ENCODE measurements at places on chromosomes 16 and 17.

DNA sequence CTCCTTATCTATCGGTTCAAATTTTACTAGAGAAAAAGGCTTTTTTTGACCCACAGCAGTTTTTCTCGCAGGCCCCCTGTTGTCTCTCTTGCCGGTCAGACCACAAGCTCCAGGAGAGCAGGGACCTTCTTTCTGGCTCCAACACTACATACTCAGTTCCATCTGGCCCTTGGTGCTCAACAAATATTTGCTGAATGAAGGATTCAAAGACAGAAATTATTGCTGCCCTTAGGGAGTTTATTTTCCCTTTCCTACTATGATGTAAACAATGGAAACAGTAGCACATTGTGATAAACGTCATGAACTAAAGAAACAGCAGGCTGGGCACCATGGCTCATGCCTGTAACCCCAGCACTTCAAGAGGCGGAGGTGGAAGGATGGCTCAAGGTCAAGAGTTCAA, 59.0 kb upstream of the ATP2A3 start:
- no peak for DNase-seq

DNA sequence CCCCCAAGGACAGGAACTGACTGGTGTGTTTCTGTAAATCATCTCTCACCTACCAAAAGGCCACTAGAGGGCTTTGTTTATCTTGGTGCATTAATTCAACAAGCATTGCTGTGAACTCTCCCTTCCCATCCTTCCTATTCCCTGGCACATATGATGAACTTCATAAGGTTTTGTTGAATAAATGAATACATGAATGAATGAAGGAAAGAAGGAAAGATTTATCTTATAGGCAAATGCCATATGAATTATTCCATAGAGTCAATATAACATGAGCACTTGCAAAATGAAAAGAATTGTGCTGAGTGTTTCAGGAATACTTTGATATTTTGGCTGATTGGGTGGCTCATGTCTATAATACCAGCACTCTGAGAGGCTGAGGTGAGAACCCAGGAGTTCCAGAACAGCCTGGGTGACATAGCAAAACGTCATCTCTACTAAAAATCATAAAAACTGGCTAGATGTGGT, 4.3 kb downstream of the SPDYE4 start:
- DNase-seq = no peak

DNA sequence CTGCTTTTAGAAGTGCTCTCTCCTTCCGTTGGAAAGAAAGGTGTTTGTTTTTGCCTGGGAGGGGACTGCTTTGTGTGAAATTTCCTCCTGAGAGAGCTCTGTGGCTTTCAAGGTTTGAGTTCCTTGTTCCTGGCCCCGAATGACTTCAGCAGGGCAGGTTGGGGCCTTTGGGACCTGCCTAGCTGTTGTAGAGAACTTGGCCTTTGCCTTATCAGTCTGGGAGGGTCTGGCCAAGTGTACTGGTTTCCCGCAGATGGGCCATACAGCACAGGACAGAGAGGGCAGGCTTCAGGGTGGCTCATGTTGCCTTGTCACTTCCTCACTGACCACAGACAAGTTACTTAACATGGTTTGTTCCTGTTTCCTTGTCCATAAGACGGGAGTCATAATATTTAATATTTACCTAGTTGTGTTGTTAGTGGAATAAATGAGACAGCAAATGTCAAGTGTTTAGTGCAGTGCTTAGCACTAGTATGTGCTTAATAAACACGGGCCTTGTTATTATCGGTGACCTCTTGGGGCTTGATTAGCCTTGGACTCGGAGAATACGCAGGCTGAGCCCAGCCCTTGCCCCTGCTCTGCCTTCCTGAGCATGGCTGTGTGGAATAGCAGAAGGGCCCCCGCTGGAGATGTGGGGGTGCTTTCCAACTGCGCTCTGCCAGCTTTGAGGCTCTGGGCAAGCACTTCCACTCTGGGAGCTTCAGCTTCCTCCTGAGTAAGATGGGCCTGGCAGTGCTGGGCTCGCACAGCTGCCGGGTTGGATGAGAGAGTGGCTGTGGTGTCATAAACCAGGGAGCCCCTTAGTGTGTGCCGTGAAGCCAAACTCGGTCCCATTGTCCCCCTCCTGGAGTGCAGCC, 6.6 kb downstream of the PRSS8 start:
- no peak for DNase-seq

DNA sequence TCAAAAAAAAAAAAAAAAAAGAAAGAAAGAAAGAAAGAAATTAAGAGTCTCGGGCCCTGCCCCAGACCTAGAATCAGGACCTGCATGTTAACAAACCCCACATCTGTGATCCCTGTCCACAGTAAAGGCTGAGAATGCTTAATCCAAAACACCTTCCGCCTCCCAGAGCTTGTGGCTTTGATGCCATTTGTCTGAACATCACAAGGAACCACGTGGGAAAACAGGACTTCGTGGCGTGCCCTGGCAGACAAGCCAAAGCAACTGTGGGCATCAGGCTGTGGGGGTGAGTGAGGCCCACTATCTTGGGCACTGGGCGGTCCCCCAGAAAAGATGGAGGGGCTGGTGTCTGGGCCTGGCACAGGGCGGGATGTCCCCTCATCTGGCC, 173.4 kb upstream of the CIBAR2 start:
- no peak for DNase-seq

DNA sequence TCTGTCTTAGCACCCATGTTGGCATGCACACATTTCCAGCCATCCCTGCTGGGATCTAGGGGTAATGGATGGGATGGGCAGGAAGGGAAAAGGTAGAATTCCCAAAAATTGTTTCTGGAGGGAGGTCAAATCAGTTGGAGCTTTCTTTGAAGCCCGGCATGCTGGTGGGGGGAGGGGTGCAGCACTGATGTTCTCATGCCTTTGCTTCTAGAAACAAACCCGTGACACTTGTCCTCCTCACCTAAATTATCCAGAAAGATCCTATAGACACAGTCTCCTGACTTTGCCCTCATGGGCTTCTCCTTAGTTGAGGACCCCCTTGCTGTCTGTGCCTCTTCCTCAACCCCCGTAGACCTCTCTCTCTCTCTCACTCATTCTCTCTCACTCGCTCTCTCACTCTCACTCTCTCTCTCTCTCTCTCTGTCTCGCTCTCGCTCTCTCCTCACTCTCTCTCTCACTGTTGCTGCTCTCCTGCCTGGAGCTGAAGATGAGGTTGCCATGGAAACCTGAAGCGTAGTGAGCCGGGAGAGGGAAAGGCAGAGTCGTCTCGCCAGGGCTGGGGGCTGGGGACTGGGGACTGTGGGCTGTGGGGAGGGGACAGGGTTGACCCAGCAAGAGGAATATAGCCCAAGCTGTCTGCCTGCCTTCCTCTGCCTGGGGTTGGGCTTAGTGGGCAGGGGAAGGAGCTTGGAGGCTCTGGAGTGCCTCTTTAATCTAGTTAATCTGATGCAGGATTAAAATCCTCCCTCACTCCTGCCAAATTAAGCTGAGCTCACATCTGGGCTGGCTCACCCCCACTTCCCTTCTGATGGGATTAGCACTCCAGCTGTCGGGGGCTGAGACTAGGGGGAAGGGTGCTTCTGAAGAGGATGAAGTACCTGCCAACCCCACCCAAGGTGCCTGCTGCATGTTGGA, 16.1 kb downstream of the LASP1 start:
- DNase-seq = no peak

DNA sequence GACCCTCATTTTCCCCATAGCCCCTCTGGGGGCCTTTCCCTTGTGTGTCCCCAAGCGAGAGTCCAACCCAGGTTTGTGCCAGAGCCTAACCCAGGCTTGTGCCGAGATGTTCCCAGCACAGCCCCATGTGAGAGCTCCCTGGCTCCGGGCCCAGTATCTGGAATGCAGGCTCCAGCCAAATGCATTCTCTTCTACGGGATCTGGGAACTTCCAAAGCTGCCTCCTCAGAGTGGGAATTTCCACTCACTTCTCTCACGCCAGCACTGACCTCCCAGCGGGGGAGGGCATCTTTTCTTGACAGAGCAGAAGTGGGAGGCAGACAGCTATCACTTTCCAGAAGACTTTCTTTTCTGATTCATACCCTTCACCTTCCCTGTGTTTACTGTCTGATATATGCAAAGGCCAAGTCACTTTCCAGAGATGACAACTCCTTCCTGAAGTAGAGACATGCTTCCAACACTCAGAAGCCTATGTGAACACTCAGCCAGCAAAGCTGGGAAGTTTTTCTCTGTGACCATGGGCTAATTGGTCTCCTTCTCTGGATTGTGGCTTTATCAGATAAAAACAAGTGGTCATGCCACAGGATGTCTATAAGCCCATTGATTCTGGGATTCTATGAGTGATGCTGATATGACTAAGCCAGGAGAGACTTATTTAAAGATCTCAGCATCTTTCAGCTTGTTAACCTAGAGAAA, 2.5 kb upstream of the CCL2 start:
- DNase-seq = no peak

- DNase-seq = no peak
Measured at GRCh38 chr17:610276-610675, 104.4 kb downstream of the VPS53 start.

Data from activated CD8-positive, alpha-beta memory T cell treated with anti-CD3 and anti-CD28 coated beads, Interleukin-2, amount 50 U/mL, for 48 hours (primary cell).